Activated naive CD4-positive, alpha-beta T cell (primary cell): ENCODE measurements at places on chromosomes 3 and 15.

GRCh38 chr3:40766396-40766795 lies 241.6 kb downstream of the ZNF621 start:
- no peak for DNase-seq

DNA sequence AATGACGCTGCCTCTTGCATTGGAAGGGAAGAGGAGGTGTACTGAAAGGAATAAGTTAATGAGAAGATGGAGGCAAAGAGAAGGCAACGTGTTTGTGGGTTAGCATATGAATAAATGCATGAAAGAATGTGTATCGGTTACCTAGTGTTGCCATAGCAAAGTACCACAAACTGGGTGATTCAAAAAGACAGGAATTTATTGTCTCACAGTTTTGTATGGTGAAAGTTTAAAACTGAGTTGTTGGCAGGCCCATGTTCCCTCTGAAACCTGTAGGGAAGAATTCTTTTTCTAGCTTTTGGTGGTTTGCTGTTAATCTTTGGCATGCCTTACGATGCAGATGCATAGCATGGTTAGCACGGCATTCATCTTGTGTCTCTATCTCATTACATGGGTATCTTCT lies 729.9 kb downstream of the MECOM start:
- DNase-seq = no peak

DNA sequence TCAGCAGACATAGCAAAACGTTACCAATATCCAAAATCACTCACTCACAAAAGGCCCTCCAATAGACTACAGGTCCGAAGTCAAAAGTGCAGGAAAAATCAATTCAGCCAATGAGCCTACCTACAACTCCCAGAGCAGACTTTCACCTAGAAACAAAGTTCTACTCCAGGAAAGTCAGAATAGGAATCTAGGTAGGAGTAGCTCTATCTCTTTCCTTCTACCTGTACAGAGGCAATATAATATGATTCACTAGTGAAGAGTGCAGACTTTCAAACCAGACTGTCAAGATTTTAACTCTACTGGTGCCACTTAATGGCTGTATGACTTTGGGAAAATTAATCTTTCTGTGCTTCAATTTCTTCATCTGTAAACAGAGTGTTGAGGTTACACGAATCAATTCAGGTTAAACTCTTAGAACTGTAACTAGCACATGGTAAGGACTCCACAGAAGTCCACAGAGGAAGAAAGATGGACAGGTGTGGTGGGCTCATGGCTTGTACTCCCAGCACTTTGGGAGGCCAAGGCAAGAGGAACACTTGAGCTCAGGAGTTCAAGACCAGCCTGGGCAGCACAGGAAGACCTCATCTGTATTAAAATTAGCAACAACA lies 9.4 kb downstream of the DCUN1D1 start:
- DNase-seq = no peak

GRCh38 chr15:58486564-58486963 lies 54.8 kb downstream of the LIPC start:
- no peak for DNase-seq

- no peak for DNase-seq
Measured at GRCh38 chr3:62097121-62097520, 276.2 kb downstream of the FEZF2 start.

DNA sequence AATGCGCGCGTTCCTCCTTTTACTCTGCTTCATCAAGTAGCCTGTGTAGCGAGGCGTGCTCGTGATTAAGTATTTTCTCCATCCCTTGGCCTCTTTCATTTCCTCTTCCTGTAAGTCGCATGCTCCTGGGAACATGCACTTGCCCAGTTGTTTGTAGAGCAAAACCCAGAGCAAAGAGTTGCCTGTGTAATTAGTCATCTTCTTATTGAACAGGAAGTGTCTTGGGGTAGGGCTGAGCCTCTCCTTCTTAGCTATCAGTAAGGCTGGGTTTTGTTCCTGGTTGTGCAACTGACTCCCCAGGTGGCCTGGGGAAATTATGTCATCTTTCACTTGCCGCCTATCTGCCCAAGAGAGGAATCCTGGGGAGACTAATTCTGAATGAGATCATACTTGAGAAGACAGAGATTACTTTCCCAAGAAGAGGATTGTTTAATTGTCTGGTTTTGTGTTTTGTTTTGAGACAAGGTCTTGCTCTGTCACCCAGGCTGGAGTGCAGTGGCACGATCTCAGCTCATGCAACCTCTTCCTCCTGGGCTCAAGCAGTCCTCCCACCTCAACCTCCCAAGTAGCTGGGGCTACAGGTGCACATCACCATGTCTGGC lies 14.9 kb downstream of the LIPH start:
- no peak for DNase-seq

- DNase-seq = no peak
Measured at GRCh38 chr3:155190691-155191090, 102.8 kb downstream of the STRIT1 start.

DNA sequence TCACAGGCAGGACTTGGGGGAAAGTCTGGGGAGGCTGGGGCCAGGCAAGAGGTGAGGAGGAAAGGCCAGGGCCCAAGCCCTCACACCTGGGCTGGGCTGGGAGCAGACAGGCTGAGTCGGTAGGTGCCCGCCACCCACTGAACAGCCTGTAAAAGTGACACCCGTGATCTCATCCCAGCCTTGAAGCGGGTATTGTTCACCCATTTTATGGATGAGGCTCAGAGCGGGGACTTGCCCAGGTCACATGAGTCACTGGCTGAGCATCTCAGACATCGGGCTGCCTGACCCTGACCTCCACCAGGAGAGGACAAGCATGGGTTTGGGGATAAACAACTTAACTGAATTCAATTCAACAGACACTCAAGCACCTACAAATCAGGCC lies 52.0 kb upstream of the CTSH start:
- no peak for DNase-seq

DNA sequence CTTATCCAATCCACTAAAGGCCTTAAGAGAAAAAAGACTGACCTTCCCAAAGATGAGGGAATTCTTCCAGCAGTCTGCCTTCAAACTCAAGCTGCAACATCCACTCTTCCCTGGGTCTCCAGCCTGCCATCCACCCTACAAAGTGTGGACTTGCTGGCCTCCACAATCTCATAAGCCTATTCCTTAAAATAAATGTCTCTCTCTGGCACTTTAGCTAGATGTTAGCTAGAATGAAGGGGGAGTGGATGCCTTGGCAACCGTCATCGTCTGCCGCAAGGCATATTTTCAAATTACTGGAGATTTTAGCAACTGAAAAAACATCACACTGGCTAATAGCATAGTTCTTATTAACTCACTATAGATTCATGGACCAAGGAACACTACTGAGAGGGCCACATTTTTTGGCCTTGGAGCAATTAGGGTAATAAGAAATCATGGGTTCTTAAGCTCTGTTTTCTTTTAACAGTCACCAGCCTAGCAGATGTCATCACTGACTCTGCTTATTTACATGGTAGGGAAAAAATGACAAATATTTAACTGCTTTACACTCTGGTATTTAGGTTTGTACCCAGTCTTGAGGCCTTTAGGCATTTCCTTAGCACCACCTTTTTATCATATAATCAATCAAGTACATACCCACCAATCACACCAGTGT lies 245.3 kb downstream of the MYRIP start:
- no peak for DNase-seq

- DNase-seq = no peak
Measured at GRCh38 chr3:181298421-181298820, 308.9 kb upstream of the DNAJC19 start.

GRCh38 chr3:136050250-136050649 lies 84.7 kb downstream of the PPP2R3A start:
- no peak for DNase-seq

DNA sequence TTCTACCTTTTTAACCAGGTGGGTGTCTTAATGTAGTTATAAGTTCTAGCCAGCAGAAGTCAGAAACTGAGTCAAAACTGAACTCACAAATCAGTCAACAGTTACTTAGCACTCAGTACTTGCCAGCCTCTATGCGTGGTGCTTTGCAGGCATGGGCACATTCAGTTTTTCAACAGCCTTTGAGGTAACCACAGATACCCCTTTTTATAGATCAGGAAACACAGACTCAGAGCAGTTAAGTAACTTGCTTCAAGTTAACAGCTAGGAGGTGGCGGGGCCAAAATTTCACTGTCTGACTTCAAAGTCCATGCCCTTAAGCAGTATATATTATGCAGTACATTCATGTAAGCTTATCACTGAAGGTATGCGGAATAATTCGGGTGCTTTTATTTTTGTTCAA lies 139.4 kb downstream of the FHIT start:
- DNase-seq = no peak
